Hematopoietic multipotent progenitor cell treated with erythropoietin and hydrocortisone succinate and interleukin-3 and kit ligand, for 8 days (in vitro differentiated cells): ENCODE measurements at places on chromosomes 1 and 21.

DNA sequence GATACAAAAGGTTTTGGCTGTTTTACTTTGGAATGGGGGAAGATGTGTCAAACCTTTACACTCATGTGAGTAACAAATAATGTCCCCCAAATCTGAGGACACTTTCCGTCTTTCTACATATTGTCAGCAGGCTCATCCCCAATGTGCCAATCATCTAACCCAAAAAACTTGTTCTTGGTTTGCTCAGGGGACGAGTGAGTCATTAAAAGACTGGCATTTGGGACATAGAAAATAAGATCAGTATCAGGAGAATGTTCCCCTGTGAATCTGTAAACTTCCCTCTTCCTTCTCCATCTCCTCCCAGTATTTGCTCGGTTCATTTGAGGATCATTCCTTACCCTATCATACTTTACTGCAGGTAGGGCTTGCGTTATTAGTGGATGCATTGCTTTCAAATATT, 194.1 kb upstream of the RUNX1 start:
- no peak for DNase-seq

- DNase-seq = no peak
Observed at GRCh38 chr1:183180218-183180617, 5.8 kb upstream of the LAMC2 start.

- no peak for DNase-seq
Observed at GRCh38 chr1:228074954-228075730, 7.4 kb upstream of the ARF1 start.

DNA sequence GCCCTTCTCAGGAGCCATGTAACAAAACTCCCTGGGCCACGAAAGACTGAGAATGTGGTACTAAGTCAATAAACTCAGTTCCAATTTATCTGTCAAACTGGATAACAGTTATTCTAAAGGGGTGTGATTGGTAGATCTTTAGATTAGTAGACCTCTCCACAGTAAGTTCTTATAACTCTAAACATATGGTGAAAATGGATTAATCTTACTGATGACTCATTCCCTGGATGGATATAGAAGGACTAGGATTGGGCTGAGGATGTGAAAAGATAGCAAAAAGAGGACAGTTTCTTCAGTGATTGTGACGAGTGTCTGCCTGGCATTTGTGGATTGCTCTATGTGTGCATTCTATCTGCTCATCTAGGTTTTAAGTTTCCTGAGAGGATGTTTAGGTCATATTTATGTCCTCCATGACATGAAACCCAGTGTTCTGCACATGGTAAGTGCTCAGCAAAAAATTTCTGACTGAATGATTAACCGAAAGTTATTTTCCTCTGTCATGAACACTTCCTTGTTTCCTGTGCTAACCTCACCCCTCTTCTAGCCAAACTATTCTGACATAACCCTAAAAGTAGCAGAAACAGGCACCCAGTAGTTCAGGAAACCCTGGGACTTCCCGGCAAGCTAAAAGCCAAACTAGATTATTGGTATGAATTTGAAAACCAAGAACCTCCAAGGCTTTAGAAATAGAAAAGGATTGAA, 397.5 kb upstream of the PLXNA2 start:
- no peak for DNase-seq

- no peak for DNase-seq
Observed at GRCh38 chr1:39615086-39615673, 24.3 kb downstream of the HEYL start.

GRCh38 chr1:25651824-25652741, 35.5 kb downstream of the MAN1C1 start:
- DNase-seq = no peak
